MCF 10A (cell line): ENCODE measurements at places on chromosomes 4 and X. TPM values are rescaled to one million over a fixed set of nuclear protein-coding genes. Genes with fewer than 3 reads are reported as not detected.

GRCh38 chr4:118774989-118775388, 60.9 kb downstream of the SEC24D start:
- no peak for DNase-seq

GRCh38 chrX:129741880-129742758, 3.3 kb downstream of the XPNPEP2 start:
- DNase-seq, result no peak

IL9R gene
- 0.23 TPM in 1 of 2 replicates, not detected in the other for total RNA-seq

GRCh38 chr4:140931911-140932310, 175.7 kb upstream of the TBC1D9 start:
- no peak for DNase-seq

NUDT11 gene
- total RNA-seq, result 1.1 and 1.9 TPM in 2 replicates

- peak; percentile 49 for DNase-seq
Measured at GRCh38 chr4:143241892-143242291, 57.2 kb downstream of the USP38 start.

MAGEC2 gene
- not detected in 2 replicates for total RNA-seq

ATOH1 gene
- total RNA-seq, result not detected in 2 replicates

- DNase-seq, result no peak
Measured at GRCh38 chr4:7853271-7853670, 86.4 kb downstream of the AFAP1 start.

DNA sequence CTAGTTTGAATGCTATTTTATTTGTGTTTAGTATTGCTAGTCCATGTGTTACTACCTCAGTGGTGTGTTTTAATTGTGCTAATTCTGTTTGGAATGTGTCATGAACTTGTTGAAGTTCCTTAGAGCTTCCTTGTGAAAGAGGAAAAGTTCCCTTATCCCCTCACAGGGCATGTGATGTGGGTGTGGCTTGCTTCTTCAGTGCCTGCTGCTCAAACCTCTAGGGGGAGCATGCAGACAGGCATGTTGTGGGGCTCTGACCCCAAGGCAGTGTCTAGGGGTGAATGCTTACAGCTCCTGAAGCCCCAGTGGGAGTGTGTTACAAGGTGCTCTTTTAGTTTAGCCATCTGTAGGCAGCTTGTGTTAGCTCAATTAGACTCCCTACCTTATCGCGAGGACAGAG, 86.5 kb downstream of the MAGED4 start:
- peak; percentile 19 for DNase-seq

GRCh38 chrX:77061545-77061944, 385.6 kb upstream of the FGF16 start:
- DNase-seq, result no peak

TMEM144 gene
- 4.4 and 6.4 TPM in 2 replicates for total RNA-seq

DNA sequence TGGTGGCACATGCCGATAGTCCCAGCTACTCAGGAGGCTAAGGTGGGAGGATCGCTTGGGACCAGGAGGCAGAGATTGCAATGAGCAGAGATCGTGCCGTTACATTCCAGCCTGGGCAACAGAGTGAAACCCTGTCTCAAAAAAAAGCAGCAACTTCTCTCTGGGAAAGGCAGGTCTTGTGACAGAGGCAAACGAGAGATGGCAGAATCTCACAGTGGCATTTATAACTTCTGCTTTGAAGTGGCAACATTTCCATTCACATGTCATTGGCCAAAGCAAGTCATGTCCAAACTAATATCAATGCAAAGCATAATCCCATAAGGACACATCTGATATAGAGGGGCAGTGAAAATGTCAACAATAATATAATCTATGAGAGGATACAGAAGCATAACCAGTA, 79.8 kb downstream of the PPEF2 start:
- no peak for DNase-seq

THAP6 gene
- 27.6 and 30.0 TPM in 2 replicates for total RNA-seq

DNA sequence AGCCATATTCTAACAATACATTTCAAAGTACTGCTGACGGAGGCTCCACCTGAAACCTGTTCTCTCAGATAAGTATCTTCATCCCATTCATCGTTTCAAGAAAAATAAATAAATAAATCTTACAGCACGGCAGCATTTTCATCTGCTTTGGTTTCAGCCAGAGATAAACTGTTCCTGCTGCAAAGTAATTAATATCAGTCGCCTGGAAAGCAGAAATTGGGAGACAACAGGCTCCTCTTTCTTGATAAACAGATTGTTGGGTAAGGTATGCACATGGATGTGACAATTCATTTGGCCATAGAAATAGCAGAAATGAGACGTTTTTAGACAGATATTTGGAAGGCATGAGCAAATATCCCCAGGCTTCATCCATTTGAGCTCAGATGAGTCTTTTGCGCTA, 110.4 kb downstream of the PPARGC1A start:
- DNase-seq, result no peak

SLIT2 gene
- 8.4 and 10.2 TPM in 2 replicates for total RNA-seq

RHOH gene
- not detected in 2 replicates for total RNA-seq

GRCh38 chr4:184433258-184433892, 41.0 kb downstream of the IRF2 start:
- DNase-seq, result peak; percentile 3

- no peak for DNase-seq
Measured at GRCh38 chr4:11341337-11342043, 87.2 kb downstream of the HS3ST1 start.

TIMP1 gene
- 647 and 720 TPM in 2 replicates for total RNA-seq

HMX1 gene
- not detected in 2 replicates for total RNA-seq

GRCh38 chr4:40552536-40552935, 77.1 kb downstream of the RBM47 start:
- peak; percentile 43 for DNase-seq

GRCh38 chr4:84498935-84499623, at the start of gene NKX6-1:
TSS of gene NKX6-1 (minus strand) at chr4:84499292. CDS start at chr4:84498228, 1,064 bp downstream.
- DNase-seq, result peak; percentile 85

- DNase-seq, result no peak
Measured at GRCh38 chr4:158462611-158463010, 59.1 kb upstream of the RXFP1 start.

- DNase-seq, result no peak
Measured at GRCh38 chrX:65463550-65463949, 71.0 kb downstream of the LAS1L start.

GRCh38 chrX:38627683-38628082, 66.3 kb downstream of the TSPAN7 start:
- DNase-seq, result peak; percentile 57

DNA sequence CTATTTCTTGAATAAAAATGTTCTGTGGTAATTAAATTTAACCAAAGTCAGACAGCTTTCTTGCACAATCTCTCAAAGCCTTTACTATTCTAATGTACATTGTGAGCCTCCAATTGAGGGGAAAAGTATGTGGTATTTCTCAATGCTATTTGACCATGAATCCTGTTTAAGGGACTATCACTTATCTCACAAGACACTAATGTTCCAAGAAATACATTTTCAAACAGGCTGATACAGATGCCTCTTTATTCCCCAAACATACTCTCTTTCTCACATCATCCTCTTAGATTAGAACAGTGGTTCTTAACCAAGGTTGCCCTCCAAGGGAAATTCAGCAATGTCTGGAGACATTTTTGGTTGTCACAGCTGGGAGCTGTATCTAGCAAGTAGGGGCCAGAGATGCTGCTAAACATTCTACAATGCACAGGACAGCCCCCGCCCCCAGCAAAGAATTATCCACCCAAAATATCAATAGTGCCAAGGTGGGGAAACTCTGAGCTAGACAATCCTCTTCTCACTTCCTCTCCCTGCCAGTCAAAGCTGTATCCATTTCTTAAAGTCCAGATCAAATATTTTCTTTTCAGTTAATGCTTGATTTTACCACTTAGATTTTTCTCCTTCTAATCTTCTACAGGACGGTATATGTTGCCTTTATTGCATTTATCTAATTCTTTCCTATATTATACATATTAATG, 129.2 kb upstream of the TRIM2 start:
- DNase-seq, result no peak

DNA sequence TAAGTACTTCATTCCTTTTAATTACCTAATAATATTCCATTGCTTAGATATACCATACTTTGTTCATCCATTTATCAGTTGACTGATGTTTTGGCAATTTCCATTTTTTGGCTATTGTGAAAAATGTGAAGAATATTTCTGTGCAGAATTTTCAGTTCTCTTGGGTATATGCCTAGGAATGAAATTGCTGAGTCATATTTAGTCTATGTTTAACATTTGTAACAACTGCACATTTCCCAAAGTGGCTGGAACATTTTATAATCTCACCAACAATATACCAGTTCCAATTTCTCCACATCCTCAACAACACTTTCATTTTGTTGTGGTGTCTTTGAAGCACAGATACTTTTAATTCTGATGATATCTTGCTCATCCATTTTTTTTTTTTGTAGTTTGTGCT, 215.5 kb downstream of the PDGFC start:
- DNase-seq, result no peak

- DNase-seq, result no peak
Measured at GRCh38 chrX:51760657-51761056, 17.4 kb downstream of the GSPT2 start.

DNA sequence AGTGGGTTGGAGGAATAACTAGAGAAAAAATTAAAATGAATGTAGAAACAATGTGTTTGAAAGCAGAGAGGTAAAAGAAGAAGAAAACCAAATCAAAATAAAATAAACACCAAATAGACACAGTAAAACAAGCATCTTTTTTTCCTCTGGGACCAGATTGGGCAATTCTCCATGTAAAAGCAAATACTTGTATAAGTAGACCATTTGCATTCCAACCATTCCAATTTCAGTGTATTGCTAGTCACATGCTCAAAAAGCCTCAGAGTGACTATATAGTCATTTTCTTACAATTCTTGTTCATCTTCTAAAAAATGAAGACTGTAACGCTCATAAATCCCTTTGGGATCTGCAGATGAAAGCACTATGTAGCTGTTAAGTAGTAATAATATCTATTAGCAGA, 969.5 kb downstream of the PCDH18 start:
- DNase-seq, result no peak

- no peak for DNase-seq
Measured at GRCh38 chr4:144564358-144564757, 81.6 kb upstream of the HHIP start.

ADGRA3 gene
- 25.2 and 27.3 TPM in 2 replicates for total RNA-seq

CENPC gene
- 17.7 and 19.0 TPM in 2 replicates for total RNA-seq

DNA sequence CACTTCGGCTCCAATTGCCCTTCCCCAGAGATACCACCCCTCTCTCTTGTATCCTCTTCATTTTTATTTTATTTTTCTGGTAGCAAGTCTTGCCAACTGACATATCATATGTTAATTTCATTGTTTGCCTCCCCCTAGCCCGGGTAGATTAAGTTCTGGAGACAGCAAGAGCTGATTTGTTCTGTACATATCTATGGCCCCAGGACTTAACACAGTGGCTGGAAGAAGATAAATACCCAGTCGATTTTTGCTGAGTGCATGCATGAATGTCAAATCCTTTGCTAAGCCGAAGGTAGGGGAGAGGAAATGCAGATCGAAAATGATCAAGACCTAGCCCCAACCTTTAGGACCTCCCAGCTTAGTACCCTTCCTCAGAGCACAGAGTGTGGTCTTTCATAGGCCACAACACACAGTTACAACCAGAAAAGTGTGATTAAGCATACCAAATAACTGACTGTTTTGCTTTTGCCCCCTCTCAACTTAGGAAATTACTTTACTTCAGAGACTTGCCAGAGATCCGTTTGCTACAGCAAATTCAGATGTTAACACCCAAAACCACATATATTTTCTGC, 58.7 kb upstream of the KLF3 start:
- DNase-seq, result no peak

DNA sequence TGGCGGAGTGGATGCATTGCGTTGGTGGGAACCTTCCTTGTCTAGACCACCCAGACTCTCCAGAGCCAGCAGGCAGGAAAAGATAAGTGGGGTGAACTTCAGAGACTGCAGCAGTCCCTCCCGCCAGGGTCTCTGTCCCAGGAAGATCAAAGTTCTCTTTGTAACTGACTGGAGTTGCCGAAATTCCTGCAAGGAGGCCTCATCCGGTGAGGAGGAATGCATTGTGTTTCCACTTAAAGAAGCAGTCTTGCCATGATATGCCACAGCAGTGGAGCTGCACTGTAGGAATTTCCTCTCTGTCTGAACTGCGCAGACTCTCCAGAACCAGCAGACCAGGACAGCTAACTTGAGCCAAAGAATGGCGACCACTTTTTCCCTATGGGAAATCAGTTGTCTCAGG, 1190.4 kb downstream of the TECRL start:
- DNase-seq, result no peak

GABRQ gene
- 0.05 TPM in 1 of 2 replicates, not detected in the other for total RNA-seq

DNA sequence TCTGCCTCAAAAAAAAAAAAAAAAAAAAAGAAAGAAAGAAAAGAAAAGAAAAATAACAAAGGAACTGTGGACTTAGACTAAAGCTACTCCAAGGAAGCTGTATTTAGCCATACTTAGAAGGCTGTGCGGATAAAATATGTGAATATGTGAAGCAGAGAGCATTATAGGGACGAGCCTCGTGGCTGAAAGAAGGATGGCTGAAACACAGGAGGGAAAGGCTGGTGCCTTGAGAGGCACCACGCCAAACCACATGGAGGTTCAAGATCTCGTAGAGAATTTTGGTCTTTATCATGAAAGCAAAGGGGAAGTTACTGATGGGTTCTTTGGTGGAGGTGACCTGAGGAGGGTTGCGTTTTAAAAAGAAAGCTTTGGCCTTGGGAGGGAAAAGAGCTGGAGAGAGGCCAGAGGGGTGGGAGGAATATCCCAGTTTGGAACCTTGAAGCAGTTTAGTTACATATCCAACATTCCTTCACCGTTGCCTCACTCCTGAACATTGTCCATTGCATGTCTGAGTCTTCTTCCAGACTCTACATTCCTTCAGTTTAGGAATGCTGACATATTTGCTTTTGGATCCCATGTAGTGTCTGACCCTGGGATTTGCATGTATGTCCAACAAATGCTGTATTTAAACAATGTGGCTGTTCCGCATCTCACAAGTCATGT, 82.5 kb downstream of the CPE start:
- DNase-seq, result peak; percentile 28

GRCh38 chrX:55451626-55451989, 319 bp upstream of the MAGEH1 start:
- no peak for DNase-seq

- no peak for DNase-seq
Measured at GRCh38 chrX:118569676-118570075, 74.1 kb downstream of the DOCK11 start.

OPN1MW3 gene
- not detected in 2 replicates for total RNA-seq

- DNase-seq, result no peak
Measured at GRCh38 chr4:89114100-89114499, 2.8 kb downstream of the TIGD2 start.

MGAT4D gene
- total RNA-seq, result not detected in 2 replicates

GRCh38 chrX:111447298-111447697, 35.3 kb upstream of the DCX start:
- DNase-seq, result peak; percentile 39

TLL1 gene
- total RNA-seq, result 0.66 and 1.4 TPM in 2 replicates

DNA sequence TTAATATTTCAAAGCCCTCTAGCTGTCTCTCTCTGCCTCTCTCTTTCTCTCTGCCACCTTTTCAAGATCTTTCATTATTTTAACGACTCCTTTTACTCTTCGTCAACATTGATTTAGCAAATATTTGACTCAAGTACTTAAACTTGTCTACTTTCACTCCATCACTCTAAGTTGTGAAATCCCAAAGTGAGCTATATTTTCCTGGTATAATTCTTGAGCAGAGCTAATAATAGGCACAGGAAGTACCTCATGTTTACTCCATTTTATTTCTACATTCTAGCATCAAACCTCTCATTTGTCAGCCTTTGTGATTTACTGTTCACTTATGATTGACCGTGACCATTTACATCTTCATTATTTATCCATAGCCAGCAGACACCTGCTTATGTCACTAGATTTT, 482.5 kb downstream of the RPA4 start:
- no peak for DNase-seq
